Stimulated activated CD8-positive, alpha-beta memory T cell treated with anti-CD3 and anti-CD28 coated beads, Interleukin-4, amount 100 ng/mL, for 4 hours (primary cell): ENCODE measurements at places on chromosomes 6 and 20.

GRCh38 chr6:143513410-143513809 is 1.9 kb upstream of the FUCA2 start:
- no peak for DNase-seq

DNA sequence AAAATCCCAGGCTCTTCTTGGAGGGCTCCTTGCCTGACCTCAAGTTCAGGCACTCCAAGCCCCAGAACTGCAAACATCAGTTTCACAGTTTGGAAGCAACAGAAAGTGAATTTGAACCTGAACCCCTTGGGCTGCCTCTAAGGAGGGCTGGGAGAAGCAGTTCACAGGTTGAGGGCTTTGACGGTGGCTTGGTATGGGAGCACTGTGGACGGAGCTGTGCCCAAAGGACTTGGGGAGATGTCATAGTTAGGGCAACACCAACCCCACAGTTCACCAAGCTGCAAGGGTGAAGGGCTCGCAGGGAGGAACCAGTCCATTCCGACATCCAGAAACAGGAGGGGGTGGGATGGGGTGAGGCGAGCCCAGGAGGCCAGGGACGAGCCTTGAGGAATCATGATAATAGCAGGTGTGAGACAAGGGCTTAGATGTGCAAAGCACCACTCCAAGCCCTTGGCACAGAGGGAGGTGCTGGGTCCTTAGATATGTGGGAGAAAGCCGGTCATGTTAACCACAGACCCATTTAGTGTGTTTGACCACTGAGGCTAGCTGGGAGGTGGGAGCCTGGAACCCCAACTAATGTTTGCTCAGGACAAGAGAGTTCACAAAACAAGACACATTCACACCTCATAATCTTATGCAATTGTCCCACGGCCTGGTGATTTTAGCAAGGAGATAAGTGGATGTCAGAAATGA is 4.3 kb downstream of the CEBPB start:
- DNase-seq, result no peak

DNA sequence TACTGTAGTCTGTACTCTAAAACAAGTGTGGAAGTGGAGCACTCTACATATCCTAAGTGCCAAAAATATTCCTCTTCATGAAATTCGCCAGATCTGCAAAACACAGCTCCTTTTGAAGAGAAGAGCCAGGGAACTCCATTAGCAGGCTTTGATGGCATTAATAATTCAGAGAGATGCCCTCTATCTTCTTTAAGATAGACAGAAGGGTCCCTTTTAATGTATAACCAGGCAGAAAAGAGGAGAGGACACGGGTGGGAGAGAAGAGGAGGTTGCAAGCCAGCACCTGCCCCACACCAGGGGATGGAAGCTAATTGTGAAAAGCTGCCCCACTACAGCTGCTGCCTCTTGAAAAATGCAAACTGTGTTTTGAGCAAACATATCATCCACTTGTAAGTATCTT is 3.7 kb upstream of the RFPL4B start:
- DNase-seq, result no peak

- DNase-seq, result no peak
Measured at GRCh38 chr6:100353276-100354015, 111.3 kb downstream of the SIM1 start.

DNA sequence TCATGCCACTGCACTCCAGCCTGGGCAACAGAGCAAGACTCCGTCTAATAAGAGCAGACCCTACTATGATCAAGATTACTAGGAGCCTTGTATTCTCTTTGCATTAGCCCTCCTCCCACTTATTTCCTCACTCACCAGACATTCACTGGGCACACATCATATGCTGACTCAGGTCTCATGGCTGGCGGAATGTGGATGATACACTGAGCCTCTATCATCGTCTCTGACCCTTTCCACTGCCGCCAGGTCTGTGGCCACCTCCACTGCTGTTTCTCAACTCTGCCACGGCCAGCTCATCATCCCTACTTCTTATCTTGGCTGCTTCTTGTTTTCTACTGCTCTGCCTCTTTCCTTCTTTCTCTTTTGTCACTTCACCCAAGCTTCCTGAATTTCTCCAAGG is 161.0 kb downstream of the BACH2 start:
- DNase-seq, result no peak

DNA sequence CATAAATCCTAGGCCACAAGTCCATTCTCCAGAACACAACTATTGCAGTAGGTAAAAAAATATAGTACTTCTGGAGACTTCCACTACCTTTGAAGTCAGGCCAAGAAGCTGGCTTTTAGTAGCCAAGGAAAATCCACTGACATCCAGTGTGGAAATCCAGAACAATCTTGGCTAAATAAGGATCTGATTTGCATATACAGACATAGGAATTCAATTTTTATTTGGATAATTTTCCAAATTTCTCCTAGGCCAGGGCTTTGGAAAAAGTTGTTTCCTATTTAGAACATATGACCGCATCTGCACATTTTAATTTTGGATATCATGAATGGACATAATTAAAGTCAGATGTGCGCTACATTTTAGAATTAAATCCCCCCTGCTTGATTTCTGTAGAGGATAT is 100.2 kb downstream of the BCAS1 start:
- no peak for DNase-seq
